Panc1 (cell line): ENCODE measurements at places on chromosomes 11 and 22. TPM values are rescaled to one million over a fixed set of nuclear protein-coding genes. Genes with fewer than 3 reads are reported as not detected.
A peak's percentile ranks its signal among the peaks of the same experiment; 100 is the strongest.

DNA sequence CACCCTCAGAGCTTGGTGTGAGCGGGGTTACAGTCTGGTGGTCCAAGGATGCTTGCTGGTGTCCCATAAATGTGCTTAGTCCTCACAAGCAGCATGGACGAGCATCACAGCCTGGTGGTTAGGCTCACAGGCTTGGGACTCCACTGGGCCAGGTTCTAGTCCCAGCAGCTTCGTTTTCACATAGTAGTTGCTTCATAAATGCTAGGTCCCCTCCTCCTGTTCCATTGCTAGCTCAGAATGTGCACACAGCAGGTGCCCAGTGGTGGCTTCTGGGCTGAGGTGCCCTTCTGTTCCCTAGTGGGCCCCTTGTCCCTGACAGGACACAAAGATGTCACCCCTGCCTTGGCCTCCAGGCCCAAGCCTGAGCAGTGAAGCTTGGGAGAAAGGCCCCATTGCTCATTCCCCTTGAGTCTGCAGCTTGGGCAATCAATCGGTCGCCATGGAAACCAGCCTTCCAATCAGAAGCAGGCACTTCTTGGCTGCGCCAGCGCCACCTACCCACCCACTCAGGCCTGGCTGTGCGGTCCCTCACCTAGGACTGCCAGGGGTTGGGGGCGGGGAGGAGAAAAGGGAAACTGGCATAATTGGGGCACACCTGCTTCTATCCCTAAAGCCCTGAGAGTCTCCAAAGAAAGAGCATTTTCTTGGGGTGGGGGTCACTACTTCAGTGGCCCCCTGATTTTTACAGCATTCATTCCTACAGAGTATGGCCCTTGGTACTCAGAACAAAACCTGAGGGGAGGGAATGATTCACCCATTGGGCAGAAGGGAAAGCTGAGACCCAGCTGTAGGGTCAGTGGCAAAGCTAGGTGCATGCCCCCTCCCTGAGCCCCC lies 48.1 kb downstream of the CYTH4 start:
- H3K27me3 ChIP-seq, result no peaks in the 10 kb centered on the region
- H3K36me3 ChIP-seq, result no peaks in the 10 kb centered on the region
- DNase-seq, result no peak
- peaks cover 2% of the 10 kb centered on the region; the same call in 1 of the 2 replicates for H3K4me1 ChIP-seq

GRCh38 chr22:45098056-45098455 lies 65.7 kb upstream of the NUP50 start:
- H3K4me1 ChIP-seq, result no peaks in the 10 kb centered on the region
- H3K27me3 ChIP-seq, result no peaks in the 10 kb centered on the region
- no peaks in the 10 kb centered on the region for H3K36me3 ChIP-seq
- H3K27ac ChIP-seq, result no peak overlapping the region

- no peak overlapping the region for H3K27ac ChIP-seq
- peaks cover 19% of the 10 kb centered on the region for H3K36me3 ChIP-seq
- no peak for DNase-seq
- no peak overlapping the region for H3K4me3 ChIP-seq
These were observed 53.7 kb downstream of the RDX start for GRCh38 chr11:110242746-110243145.

GRCh38 chr11:81004576-81004975 lies 1563.7 kb upstream of the TENM4 start:
- H3K4me1 ChIP-seq, result peaks cover 7% of the 10 kb centered on the region; the same call in 1 of the 2 replicates
- DNase-seq, result no peak
- H3K4me3 ChIP-seq, result no peak overlapping the region
- H3K27ac ChIP-seq, result peak overlapping the region; percentile 62; the same call in 1 of the 2 replicates
- no peaks in the 10 kb centered on the region for H3K36me3 ChIP-seq
- no peaks in the 10 kb centered on the region for H3K27me3 ChIP-seq

DNA sequence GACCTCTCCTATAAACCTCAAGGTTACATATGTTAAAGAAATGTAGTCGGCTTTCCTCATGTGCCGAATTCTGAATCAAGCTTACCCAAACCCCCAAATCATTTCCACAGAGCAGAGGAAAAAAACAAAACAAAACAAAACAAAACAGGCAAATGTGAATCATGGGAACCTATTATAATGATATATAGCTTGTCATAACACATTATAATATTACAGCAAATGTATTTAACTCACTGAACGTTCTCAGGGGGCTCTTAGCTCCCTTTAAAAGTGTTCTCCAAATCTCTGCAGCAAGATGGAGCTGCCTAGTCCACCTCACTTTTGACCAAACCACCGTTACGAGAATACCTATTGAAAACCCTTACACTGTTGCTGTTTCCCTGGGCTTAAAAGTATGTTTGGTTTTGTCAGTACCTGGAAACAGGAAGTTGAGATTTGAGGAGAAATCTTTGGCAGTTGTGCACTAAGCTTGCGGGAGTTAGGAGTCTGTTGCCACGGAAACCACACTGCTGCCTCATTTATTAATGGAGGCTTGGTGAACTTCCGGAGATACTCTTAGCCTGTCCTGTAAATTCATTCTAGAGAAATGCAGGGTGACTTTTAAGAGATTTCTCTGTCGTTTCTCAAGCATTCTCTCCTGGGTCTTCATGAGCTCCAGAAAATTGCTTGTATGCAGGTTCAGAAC lies 167.0 kb upstream of the RASSF10 start:
- H3K27ac ChIP-seq, result peak overlapping the region; percentile 75
- no peak for DNase-seq
- H3K27me3 ChIP-seq, result no peaks in the 10 kb centered on the region
- no peaks in the 10 kb centered on the region for H3K36me3 ChIP-seq
- H3K4me3 ChIP-seq, result peak overlapping the region; percentile 7

GRCh38 chr11:1233351-1234053 lies 10.6 kb downstream of the MUC5B start:
- no peak overlapping the region for H3K27ac ChIP-seq
- H3K36me3 ChIP-seq, result no peaks in the 10 kb centered on the region
- DNase-seq, result no peak
- H3K4me3 ChIP-seq, result no peak overlapping the region

- H3K4me1 ChIP-seq, result peaks cover 25% of the 10 kb centered on the region
- DNase-seq, result no peak
- H3K36me3 ChIP-seq, result no peaks in the 10 kb centered on the region
- H3K27ac ChIP-seq, result no peak overlapping the region
- H3K4me3 ChIP-seq, result no peak overlapping the region
These were observed 16.8 kb upstream of the CASTOR1 start for GRCh38 chr22:30305906-30306626.

- no peaks in the 10 kb centered on the region for H3K36me3 ChIP-seq
- no peak for DNase-seq
- no peaks in the 10 kb centered on the region for H3K4me1 ChIP-seq
- H3K27me3 ChIP-seq, result no peaks in the 10 kb centered on the region
These were observed 1.4 kb upstream of the PPARA start for GRCh38 chr22:46148816-46149511.

- no peaks in the 10 kb centered on the region for H3K4me1 ChIP-seq
- H3K27me3 ChIP-seq, result no peaks in the 10 kb centered on the region
- no peak overlapping the region for H3K27ac ChIP-seq
- DNase-seq, result no peak
These were observed 22.4 kb upstream of the MPPED2 start for GRCh38 chr11:30608534-30608933.

DNA sequence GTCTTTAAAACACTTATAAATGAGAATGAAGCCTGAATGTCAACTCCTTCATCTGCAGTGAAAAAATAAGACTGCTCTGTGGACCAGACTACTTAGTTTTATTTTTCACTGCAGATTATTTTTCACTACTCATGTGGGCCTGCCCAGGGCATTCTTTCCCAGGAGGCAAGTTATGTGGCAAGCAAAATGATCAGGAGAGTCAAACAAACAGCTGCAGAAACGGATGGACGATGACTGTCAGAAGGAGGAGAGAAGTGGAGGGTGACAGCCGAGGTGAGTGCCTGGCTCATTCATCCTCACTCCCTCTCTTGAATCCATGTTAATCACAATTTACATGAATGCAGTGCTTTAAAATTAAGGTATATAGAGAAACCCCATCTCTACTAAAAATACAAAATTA lies 5.8 kb upstream of the LRP5 start:
- no peak for DNase-seq
- H3K27ac ChIP-seq, result no peak overlapping the region
- H3K36me3 ChIP-seq, result no peaks in the 10 kb centered on the region
- no peak overlapping the region for H3K4me3 ChIP-seq
- peaks cover 16% of the 10 kb centered on the region for H3K4me1 ChIP-seq
- H3K27me3 ChIP-seq, result no peaks in the 10 kb centered on the region

- no peak for DNase-seq
- H3K36me3 ChIP-seq, result no peaks in the 10 kb centered on the region
- no peak overlapping the region for H3K27ac ChIP-seq
- H3K4me1 ChIP-seq, result no peaks in the 10 kb centered on the region
These were observed 84.6 kb upstream of the ANO3 start for GRCh38 chr11:26247340-26247739.

GRCh38 chr11:108758458-108758857 lies 93.6 kb downstream of the DDX10 start:
- DNase-seq, result no peak
- H3K27me3 ChIP-seq, result no peaks in the 10 kb centered on the region
- H3K36me3 ChIP-seq, result no peaks in the 10 kb centered on the region
- peaks cover 3% of the 10 kb centered on the region; the same call in 1 of the 2 replicates for H3K4me1 ChIP-seq
- no peak overlapping the region for H3K27ac ChIP-seq

DNA sequence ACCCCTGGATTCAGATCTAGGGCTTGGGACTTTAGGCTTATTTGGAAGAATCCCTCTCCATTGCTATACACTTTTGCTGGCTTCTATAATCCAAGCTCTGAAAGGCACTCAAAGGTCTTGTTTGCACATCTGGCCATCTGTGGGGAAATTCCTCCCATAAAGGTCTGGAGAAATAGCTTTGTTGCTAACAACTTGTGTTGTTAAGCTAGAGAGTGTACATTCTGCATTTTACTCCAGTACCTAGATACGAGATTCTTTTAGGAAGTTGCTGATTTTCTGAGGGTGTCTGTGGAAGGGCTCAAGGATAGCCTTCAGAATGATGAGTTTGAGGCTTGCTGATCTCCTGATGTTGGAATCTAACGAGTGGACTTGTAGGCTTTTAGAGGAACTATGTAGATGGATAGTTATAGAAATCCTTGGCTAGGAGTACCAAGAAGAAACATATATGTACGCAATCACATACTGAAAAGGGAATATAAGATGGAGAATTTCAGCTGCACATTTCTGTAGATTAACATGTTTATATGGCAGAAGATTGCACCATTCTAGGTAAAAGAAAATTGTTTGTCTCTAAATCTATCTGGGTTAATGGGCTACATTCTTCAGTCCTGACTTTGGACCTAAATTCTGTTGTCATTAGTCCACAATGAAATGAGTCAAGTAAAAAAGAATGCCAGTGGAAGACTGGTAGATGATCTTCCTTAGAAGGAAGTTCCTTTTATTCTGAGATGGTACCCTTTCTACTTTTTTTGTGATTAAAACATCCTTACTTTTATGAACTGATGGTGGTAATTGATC lies 51.0 kb downstream of the UBASH3B start:
- no peaks in the 10 kb centered on the region for H3K27me3 ChIP-seq
- H3K27ac ChIP-seq, result no peak overlapping the region
- no peak for DNase-seq
- H3K4me1 ChIP-seq, result peaks cover 5% of the 10 kb centered on the region; the same call in 1 of the 2 replicates
- H3K36me3 ChIP-seq, result no peaks in the 10 kb centered on the region

GRCh38 chr22:40472051-40472450 lies 101.7 kb downstream of the SGSM3 start:
- no peaks in the 10 kb centered on the region for H3K36me3 ChIP-seq
- H3K4me3 ChIP-seq, result no peak overlapping the region
- H3K27ac ChIP-seq, result no peak overlapping the region
- no peak for DNase-seq

DNA sequence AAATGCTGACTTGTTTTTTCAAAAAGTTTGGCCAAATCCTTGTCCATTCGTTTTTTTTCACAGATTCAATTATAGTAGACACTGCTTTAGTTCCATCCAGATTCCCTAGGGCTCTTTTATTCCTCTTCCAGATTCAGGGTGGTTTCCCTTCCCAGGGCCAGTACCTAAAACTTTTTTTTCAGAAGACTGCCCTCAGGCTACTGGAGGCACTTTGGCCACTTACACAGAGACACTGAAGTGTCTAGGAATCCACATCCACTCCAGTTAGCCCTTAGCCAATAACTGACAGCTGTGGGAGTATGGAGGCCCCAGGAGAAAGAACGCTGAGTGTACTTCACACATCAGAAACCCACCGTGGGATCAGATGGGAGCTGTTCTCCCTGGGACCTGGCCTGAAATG lies 77.3 kb downstream of the CCDC34 start:
- no peaks in the 10 kb centered on the region for H3K27me3 ChIP-seq
- H3K4me1 ChIP-seq, result peaks cover 19% of the 10 kb centered on the region
- no peak overlapping the region for H3K4me3 ChIP-seq
- H3K36me3 ChIP-seq, result no peaks in the 10 kb centered on the region

- no peak overlapping the region for H3K27ac ChIP-seq
- no peaks in the 10 kb centered on the region for H3K4me1 ChIP-seq
- H3K36me3 ChIP-seq, result no peaks in the 10 kb centered on the region
- no peaks in the 10 kb centered on the region; the same call in 1 of the 2 replicates for H3K27me3 ChIP-seq
- H3K4me3 ChIP-seq, result no peak overlapping the region
These were observed 174.2 kb downstream of the ETS1 start for GRCh38 chr11:128412847-128413791.

GRCh38 chr11:58933661-58934060 lies 5.6 kb upstream of the GLYATL1 start:
- no peak for DNase-seq
- no peaks in the 10 kb centered on the region; the same call in 1 of the 2 replicates for H3K27me3 ChIP-seq
- H3K27ac ChIP-seq, result no peak overlapping the region
- H3K36me3 ChIP-seq, result no peaks in the 10 kb centered on the region

DNA sequence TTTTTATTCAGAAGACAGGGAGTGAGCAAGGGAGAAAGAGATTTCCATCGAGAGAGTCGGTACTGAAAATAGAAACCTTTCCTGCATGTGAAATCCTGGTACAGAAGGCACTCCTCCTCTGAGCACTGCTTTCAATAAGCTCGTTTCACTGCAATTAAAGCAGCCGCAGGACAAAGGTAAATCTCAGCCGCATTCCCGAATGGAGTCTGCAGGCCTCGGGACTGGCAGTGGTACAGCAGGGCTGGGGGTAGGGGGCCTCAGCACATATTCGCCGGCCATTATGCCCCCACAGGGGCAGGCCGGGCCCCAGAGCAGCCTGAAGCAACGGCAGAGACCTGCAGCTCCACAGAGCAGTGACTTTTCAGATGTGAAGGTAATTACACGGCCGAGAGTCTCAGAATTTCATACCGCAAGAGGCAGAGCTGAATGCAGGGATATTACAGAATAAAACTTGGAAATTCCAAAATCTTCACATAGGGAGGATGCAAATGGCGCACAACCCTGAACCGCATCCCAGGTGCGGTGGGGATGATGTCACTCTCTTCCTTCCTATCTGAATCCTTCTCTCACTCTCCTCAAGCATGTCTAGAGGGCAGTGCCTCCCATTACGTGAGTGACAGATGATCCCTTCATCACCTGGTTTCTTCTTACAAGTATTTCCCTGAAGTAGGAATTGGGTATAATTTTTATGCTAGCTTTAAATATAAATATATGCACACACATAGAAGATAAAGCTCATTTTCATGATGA lies 622.1 kb downstream of the OPCML start:
- H3K4me1 ChIP-seq, result no peaks in the 10 kb centered on the region
- H3K27me3 ChIP-seq, result no peaks in the 10 kb centered on the region
- no peak for DNase-seq
- H3K36me3 ChIP-seq, result no peaks in the 10 kb centered on the region
- H3K27ac ChIP-seq, result no peak overlapping the region

Gene P2RX6
- total RNA-seq, result 0.46 TPM

Gene CCDC188
- not detected for total RNA-seq

Gene TBX1
- 91.7 TPM for total RNA-seq

Gene FAM181B
- total RNA-seq, result 0.69 TPM
